Caki2 (cell line): ENCODE measurements at places on chromosomes 2 and 18. TPM values are rescaled to one million over a fixed set of nuclear protein-coding genes. Genes with fewer than 3 reads are reported as not detected.

SOCS6 gene
- 7.8 and 9.4 TPM in 2 replicates for total RNA-seq

TSPYL6 gene
- not detected in 2 replicates for total RNA-seq

WDPCP gene
- total RNA-seq: 4.9 and 6.4 TPM in 2 replicates

NAT8 gene
- total RNA-seq: not detected in 2 replicates

EFHD1 gene
- total RNA-seq: 0.57 TPM in 1 of 2 replicates, not detected in the other

SERPINB10 gene
- not detected in 2 replicates for total RNA-seq

INO80D gene
- total RNA-seq: 1.1 and 1.8 TPM in 2 replicates

HOXD8 gene
- 20.0 and 22.0 TPM in 2 replicates for total RNA-seq

ZNF804A gene
- total RNA-seq: not detected in 2 replicates

IMPACT gene
- 21.7 and 44.7 TPM in 2 replicates for total RNA-seq

TUBA4A gene
- total RNA-seq: 23.9 and 24.9 TPM in 2 replicates
